Stimulated activated CD4-positive, alpha-beta T cell treated with anti-CD3 and anti-CD28 coated beads, Interleukin-1b, Interleukin-23, amount 100 ng/mL, for 1 hour (primary cell): ENCODE measurements at places on chromosomes 12 and 14.

GRCh38 chr12:117603316-117604113 lies 242.1 kb upstream of the NOS1 start:
- DNase-seq = no peak

GRCh38 chr14:91234791-91235114 lies 9.8 kb downstream of the GPR68 start:
- no peak for DNase-seq

DNA sequence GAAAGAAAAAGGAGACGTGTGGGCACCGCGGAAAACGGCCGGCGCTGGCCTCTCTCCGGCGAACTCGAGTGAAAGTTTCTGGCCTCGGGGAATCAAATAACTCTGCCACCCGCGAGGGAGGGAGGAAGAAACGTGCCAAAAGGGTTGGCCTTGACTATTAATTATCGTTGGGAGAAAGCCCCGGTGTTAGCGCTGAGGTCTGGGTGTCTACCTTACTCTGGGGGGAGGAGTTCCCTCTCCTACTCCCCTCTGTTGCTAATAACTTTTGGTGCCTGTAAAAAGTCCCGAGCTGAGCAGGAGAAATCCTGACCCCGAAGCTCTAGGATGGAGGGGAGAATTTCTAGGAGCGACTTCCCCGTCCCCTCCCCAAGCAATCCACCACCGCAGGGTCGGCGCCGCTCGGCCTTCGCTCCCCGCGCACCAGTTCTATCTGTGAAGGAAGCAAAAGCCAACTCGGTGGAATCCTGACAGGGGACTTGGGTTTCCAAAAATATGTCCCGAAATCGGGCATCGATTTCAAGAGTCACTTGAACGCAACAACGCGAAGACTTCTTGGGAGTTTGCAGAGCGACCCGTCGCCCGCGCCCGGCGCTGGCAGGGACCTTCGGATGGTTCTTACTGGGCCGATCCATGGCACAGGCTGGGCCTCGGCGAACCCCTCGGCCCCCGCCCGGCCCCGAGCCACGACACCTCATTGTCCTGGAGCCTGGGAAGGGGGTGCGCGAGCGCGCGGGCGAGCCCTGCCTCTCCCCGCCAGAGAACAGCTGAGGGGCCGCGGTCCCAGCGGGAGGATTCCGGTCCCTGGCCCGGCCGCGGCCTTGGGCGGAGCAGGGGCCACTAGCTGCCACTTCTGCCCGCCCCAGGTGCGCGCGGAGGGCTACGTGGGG lies 1.7 kb downstream of the OTX2 start:
- DNase-seq = no peak

- no peak for DNase-seq
These were observed 97.1 kb upstream of the SRRM4 start for GRCh38 chr12:118884226-118884625.

DNA sequence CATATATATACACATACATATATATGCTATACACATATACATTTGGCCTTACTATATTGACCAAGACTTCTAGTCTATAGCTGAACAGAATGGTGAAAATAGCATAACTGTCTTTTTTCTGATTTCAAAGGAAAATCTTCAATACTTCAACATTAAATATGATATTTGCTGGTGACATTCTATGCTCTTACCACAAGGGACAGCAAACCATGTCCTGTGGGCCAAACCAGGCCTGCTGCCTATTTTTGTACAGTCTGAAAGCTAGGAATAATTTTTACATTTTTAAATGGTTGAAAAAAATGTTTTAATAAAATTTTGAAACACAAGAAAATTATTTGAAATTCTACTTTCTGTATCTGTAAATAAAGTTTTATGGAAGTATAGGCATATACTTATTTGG lies 63.6 kb downstream of the EML5 start:
- no peak for DNase-seq
